Germinal center (tissue), 1 donor: ENCODE measurements at places on chromosomes 3 and 15.
A peak's percentile ranks its signal among the peaks of the same experiment; 100 is the strongest.

- DNase-seq = no peak
Observed at GRCh38 chr3:63911509-63911872, 692 bp downstream of the SCAANT1 start.

- DNase-seq = no peak
Observed at GRCh38 chr3:122356402-122356801, 26.6 kb downstream of the MIX23 start.

GRCh38 chr3:30227571-30228301 lies 378.7 kb upstream of the TGFBR2 start:
- no peak for DNase-seq

DNA sequence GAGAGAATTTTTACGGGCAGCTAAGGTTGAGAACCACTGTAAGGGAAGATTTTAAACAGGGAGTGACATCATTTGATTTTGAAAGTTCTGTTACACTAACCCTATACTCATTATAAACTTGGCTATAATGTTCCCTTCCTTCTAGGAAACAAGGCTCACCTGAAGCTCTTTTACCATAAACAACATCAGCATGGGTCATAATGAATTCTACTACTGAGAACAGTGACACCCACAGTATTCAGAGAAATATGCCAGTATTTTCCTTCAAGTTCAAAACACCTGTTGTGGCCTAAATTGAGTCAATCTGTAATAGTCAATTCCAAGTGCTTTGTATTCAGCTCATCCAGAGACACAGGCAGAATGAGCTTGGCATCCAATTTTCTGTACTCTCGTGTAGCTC lies 175.3 kb upstream of the STT3B start:
- DNase-seq = no peak

GRCh38 chr3:94935738-94936580 lies 873.1 kb downstream of the NSUN3 start:
- DNase-seq = no peak

DNA sequence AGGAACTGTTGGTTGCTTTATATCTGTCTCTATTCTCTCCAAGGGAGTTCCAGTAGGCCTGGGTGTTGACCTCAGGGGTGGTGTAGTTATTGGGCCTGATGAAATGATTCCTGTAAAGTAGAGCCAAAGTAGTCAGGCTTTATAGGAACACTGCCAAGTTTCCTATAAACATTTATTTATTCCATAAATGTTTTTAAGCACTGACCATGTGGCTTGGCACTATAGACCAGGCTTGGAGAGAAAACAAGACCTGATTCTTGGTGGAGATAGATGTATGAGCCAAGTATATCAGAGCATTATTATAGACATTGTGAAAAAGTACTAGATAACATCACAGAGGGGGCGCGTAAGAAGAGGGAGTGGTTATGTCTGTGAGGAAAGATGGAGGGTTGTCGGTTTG lies 65.9 kb downstream of the TFG start:
- no peak for DNase-seq

DNA sequence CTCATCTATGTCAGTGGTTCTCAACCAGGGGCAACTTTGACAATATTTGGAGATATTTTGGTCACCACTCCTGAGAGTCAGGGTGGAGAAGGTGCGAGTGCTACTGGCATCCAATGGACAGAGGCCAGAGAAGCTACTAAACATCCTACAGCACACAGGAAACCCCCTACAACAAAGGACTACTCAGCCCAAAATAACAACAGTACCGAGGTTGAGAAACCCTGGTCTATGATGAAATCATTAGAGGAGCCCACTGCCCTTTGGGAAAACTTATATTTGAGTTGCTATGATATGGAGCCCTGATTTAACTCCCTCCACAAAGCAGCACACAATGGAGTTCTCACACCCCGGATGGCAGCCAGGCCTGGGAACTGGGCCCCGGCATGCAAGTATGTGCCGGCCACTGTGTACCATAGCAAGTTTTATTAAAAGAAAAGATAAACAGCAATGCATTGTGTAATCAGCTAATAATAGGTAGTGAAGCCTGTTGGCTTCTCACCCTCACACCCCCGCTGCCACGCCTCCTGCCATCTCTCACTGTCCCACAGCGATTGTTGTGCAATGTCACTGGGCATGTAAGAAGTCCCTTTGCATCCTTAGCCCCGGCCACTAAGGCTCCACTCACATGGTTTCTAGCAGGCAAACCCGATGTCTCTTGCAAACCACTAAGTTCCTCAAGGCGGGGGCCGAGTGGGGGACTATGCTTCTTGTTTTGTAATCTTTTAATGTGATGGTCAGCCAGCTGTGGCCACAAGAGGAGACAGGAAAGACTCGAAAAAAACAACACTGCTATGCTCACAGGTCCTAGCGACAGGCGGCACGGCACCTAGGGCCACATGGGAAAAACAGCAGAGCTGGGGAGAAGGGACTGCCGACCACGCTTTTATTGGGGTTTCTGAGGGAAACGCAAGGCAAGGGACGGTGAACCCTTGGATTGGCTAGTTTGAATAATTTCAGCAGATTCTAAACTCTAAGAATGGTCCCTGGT lies 110.0 kb downstream of the AQP9 start:
- no peak for DNase-seq

- no peak for DNase-seq
Observed at GRCh38 chr15:61794881-61795280, 265.4 kb downstream of the VPS13C start.

GRCh38 chr15:78360367-78360801 lies 20.2 kb downstream of the CRABP1 start:
- no peak for DNase-seq

DNA sequence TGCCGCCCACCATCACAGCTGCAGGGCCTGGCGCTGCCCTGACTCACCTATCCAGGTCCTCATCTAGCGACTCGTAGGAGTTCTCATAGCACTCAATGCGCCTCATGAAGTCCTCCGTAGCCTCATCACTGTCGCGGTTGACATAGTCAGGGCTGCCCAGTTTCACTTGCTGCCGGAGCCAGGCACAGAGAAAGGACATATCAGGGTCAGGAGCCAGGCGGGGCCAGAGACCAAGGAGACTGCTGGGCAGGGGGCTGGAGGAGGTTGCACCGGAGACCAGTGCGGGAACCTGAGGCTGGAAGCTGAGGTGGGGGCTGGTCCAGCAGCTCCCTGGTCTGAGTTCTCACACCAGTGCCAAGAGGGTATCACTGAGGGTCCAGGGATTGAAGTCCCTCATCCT lies 18.2 kb downstream of the PFKFB4 start:
- DNase-seq = no peak

- peak; percentile 31 for DNase-seq
Observed at GRCh38 chr15:70722266-70723121, 40.9 kb downstream of the UACA start.

GRCh38 chr3:69579306-69580041 lies 159.8 kb upstream of the MITF start:
- DNase-seq = no peak

- no peak for DNase-seq
Observed at GRCh38 chr3:108441071-108441507, 69.3 kb downstream of the MYH15 start.

DNA sequence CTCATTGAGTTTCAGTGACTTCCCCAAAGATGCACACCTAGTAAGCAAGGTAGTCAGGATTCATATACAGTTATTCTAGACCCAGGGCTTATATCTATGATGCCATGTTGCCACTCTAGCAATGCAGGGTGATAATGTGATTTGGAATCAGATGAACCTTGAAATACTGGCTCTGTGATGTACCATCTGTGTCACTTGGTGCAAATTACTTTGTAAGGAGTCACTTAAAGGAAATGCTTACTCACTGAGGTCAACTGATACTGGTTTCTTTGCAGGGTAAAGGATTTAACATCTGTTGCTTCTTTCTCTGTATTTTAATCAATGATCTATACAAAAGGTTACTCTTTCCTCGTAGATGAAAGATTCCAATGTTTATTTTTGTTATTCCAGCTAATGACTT lies 10.8 kb downstream of the ASB14 start:
- DNase-seq = no peak

DNA sequence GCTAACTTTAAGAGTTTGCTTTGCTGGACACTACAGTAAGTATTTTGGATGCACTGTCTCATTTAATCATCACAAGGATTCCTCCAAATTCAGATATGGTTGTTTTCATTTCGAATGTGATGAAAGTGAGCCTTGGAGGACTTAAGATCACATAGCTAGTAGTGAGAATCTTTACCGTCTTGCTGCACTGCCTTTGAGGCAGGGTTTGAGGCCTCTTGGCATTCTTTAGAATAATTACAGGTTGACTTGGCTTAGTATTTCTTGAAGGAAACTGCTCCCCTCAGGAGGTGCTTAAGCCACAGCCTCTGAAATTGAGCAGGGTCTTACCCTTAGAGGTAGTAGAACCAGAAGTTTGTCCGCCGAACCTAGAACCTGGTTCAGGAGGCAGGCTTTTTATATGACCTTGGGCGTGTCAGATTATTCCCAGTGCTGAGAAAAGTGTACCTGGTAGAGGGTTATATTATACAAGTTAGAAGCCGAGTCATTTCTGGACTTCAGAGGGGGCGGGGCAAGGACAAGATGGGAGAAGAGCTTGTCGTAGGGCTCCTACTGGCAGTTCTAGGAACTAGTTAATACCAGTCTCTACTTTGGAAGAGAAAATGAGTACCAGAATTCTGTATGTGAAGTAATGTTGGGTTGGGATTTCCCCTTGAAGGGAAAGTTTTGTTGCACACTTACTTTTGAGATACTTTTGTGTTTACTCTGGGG lies 1.1 kb downstream of the TFG start:
- DNase-seq = peak; percentile 54
